ENCODE measurements at places on chromosomes 7 and 10.

GRCh38 chr7:103951311-103951710, 38.1 kb downstream of the RELN start:
- no peak for DNase-seq

DNA sequence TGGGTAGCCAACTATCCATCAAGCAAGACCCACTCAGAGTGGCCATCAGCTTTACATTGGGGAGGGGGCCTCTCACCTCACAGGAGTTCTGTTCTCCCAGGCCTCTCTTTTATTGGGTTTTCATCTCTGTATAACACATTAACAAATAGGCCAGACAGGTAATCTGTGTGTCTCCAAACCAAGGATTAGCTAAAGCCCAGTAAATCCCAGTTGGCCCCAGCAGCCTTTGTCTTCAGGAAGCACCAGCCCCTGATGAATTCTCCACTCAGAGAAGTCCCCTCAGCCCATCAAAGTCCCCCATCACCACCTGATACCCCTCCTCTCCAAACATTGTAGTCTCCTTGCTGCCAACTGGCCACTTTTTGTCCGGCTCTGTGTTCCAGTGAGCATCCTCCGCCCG, 16.9 kb upstream of the SLF2 start:
- no peak for DNase-seq

DNA sequence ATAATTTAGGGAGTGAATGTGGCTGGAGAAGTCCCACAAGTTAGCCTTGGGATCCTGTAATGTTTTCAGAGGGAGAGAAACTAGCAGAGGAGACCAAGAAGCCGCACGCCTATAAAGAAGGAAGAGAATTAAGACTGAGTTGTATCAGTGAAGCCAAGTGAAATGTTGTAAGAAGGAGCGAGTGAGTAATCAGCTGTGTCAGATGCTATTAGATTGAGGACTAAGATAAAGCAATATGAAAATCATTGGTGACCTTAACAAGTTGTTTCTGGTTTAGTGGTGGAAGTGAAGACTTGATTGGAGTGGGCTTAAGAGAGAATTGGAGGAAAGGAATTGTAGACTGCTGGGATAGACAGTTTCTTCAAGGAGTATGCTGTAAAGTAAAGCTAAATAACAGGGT, 8.8 kb downstream of the CCSER2 start:
- no peak for DNase-seq

DNA sequence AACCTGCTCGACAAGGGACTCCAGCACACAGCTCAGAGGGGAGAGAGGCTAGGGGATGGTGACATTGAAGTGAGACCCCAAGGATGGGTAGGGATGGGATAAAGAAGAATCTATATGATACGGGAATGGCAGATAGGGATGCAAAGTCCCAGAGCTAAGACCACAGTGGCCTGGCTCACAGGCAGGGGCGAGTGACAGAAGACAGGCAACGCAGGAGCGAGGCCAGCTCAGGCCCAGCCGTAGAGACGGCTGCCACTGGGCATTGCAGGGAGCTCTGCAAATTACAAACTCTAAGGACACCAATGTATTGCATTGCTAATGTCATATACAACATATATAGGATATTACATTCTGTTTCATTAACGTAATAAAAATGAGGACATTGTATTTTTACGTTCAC, 131.4 kb downstream of the TCERG1L start:
- DNase-seq, result no peak

DNA sequence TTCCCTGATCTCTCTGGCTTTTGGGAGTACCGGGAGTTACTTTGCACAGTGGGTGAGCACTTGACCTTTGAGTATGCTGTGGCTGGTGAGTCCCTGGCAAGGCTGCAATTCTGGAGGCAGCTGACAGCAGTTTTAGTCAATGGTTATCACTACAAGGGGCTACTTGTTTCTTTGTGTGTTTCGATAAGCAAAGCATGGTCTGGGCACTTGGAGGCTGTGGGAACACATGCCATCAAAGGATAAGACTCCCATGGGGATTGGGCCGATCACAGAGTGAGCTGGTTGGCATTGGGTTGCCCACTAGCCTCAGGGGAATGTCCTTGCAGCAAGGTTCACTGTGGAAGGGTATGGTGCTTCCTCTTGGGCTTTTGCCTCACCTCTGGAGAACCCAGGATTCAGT, 208.2 kb downstream of the SNX13 start:
- DNase-seq, result no peak

All from hepatic stellate cell (primary cell).